SIG-M5 (cell line): ENCODE measurements at places on chromosomes 3 and 15.

- no peak for DNase-seq
Measured at GRCh38 chr3:21433751-21434150, 317.3 kb downstream of the ZNF385D start.

DNA sequence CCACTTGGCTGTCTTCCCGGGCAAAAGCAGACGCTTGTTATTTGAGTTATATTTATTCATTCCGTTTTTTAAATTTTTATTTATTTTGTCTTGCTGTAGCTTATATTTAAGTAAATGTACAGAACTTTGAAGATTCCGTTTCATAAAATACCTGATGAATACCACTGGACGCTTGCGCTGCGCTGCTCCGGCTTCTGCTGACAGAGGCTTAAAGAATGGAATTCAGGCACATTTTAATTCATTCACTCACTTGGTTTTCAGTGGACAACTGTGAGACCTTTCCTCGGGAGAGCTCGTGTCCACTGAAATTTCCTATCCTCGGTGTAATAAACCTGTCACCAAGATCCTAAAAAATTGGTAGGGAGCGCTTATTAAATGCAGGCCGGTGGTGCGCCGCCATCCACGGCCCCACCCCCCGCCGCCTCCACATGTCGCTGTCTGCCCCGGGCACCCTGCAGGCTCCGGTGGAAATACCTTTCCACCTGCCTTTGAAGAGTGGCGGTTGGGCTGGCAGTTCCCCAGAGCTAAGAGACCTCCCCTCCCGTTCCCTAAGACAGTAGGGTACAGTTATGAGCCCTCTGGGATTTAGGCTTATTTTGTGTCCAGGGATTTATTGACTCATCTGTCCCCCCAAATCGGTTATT lies 62.5 kb upstream of the UBE2E1 start:
- DNase-seq = no peak

DNA sequence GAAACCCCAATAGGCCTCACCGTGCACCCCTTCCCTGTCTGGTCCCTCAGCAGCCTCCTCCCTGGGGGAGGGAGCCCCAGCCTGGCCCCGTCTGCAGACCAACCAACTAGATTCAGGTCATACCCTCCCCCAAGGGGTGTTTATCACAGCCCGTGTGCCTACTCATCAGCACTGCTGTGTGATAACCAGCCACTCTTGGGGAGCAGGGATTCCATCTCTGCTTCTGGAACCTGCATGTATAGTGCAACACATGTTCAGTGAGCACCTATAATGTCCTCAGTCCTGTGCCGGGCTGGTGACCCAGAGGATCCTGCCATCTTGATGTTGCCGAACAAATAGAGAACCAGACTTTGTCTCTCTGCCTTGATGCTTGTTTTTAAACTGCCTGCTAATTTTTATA lies 6.6 kb upstream of the SLCO2A1 start:
- no peak for DNase-seq

DNA sequence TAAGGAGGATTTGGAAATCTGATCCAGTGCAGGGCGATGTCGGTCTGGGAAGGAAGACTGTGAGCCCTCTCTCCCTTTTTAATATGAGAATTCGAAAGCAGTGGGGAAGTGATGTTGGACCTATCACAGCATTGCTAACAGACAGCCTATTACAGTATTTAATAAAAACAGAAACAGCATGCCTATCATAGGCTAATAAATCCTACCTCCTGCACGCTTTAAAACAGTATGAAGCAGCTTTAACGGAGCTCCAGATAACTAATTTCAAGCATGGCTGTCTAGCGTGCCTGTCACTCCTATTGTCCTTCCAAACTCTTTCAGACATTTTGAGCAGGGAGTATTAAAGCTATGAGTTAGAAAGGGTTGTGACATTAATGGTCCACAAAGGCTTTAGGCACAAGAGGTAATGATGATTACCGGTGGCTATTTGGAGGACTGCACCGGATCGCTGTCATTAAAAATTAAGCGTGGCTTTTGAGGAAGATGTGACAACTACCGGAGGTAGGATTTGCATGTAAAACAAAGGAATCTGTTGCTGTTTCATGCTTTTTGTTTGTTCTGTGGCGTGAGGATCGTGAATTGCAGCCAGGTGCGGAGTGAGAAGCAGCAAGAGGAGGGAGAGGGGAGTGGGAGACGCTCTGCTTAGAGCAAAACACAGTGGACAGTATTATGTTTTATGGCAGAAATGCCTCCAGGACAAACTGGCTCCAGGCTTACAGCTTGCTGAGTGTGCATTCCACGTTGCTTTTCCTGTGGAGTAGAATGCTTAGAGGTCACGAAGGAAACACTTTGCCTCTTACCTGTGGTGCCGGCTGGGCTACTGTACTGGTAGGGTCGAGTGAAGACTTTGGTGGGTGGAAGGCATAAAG lies at the start of gene KCNMB2:
Gene KCNMB2, plus strand, starts transcription at position 226 of the 869 bp plus-strand sequence.
- no peak for DNase-seq

DNA sequence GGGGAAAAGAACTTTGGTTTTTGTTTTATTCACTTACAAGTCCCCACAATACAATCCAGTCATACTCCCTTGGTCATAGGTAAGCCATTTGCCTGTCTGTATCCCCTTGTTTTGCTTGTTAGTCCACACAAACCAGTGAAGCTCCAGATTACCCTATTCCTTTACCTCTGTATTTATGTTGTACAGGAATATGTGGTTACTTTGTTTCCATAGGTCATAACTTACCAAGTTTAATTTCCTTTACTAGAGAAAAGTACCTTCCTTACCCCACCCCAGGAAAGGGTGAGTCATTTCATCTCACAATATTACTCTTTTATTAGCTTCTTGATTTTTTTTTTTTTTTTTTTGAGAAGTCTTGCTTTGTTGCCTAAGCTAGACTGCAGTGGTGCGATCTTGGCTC lies 113.4 kb upstream of the LRRFIP2 start:
- no peak for DNase-seq

- no peak for DNase-seq
Measured at GRCh38 chr15:83446904-83447709, at the start of gene SH3GL3. SH3GL3 (plus strand) TSS chr15:83447341; CDS start chr15:83447534, 193 bp downstream.

DNA sequence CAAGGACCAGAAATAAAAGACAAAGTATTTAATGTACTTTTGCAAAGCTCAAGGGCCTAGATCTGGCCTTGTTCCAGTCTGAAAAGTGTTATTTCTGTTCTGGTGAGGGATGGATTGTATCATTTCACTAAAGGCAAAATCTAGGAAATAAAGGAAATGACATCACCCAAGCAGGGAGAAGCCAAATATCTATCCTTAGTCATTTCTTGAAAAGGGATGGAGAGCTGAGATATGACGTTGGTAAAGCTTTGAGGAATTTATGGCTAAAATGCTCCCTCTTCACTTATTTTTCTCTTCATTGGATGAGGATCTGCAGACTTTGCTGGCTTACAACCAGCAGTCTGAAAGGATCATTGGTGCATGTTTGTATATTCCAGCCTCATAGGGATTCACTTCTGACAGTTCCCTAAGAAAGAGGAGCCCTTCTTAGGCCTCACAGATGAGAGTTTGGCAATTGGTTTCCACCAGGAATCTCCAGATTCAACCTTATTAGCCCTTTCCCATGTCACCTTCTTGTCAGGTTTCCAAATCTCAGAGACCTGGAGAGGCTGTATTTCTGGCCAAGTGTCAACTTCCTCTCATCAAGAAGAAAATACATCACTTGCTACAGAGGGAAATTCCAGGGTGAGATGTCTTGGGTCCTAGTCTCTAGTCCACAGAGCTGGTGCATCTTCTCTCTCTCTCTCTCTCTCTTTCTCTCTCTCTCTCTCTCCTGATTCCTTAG lies 93.7 kb upstream of the BOC start:
- DNase-seq = no peak

DNA sequence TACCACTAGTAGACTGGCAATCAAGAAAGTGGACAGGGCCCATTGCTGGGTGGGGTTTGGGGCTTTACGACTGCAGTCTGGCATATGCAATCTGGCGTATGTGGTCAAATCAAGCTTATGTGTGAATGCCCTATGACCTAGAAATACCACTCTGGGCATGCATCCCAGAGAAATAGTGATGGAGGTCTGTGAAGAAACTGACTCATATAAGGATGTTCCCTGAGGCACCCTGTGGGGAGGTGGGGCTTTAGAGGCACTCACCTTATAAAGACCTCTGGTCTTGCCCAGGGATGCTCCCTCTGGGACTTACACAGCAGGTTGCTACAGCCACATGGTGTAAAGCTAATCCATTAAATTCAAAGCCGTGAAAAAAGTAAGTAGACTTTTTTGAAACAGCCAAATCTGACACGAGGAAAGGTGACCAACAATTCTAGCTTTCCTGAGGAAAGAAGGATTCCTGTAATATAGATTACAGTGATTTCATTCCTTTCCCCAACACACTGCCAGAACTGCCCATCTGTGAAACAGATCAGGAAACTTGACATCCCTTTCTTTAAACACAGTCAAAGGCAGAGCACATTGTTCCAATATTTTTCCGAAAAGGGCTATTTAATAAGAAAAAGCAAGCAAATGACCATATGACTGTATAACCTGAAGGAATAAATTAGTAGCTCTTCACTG lies 13.6 kb downstream of the RARRES1 start:
- DNase-seq = no peak

DNA sequence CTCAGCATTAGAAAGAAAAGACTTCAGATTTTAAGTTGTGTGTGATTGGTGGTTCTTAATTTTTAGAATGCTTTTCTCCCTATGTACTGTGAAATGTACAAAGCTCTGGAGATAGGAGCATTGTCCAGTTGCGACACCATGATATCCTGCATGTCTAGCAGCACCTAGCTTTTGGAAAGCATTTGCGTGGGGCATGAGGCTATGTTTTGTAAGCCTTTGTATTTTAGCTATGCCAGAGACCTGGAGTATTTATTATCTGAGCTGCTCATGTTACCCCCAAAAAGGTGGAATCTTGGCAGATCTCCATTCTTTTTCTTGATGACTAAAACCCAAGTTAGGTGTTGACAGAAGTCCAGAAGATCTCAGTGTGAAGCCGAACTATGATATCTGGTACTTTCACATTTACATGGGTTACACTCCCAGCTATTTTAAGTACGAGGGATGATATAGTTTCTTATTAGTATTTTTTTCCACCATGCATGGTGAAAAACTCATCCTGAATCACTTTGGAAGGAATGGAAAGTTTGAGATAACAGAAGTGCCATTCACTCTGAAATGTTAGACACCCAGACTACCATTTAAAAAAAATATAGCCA lies 126.7 kb upstream of the SAMMSON start:
- DNase-seq = no peak

- DNase-seq = no peak
Measured at GRCh38 chr3:179149951-179150350, 1.8 kb downstream of the PIK3CA start.

GRCh38 chr15:63384906-63385305 lies 3.3 kb upstream of the CA12 start:
- no peak for DNase-seq

GRCh38 chr3:15051531-15051930 lies 13.6 kb downstream of the MRPS25 start:
- DNase-seq = no peak

DNA sequence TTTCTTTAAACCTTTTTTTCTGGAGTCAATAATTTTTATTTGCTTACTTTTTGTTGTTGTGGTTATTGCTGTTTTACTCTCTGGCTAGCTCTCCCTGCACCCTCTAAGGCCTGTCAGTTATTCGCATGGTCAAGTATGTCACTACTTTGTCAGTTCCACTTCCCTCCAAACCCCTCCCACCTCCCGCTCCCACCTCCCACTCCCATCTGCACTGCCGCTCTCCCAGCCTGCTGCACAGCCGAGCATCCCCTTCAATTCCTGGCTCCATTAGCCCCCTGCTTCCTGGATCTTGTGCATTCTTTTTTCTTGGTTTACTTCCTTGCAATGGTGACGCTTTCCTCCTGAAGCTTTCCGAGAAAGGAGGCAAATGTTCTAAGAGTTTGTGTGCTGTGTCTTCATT lies 218.0 kb downstream of the XXYLT1 start:
- no peak for DNase-seq

DNA sequence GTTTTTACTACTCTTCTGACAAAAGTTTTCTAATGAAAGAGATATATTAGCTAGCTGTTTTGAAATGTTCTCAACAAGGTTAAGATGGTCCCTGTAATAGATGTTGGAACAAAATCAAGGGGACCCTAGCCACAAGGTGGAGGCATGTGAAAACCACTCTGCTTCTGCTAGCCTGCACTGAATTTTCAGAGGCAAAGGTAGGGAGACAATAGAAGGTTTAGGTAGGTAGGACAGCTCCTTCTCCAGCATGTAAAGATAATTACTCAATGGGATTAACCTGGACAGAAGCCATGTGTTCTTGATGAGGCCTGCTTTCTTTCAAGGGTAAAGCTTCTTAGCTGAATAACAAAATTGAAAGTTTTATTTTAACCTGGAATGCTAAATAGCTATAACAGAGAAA lies 333.5 kb downstream of the LSAMP start:
- no peak for DNase-seq

- no peak for DNase-seq
Measured at GRCh38 chr15:62068071-62068809, 1.5 kb downstream of the C2CD4A start.

DNA sequence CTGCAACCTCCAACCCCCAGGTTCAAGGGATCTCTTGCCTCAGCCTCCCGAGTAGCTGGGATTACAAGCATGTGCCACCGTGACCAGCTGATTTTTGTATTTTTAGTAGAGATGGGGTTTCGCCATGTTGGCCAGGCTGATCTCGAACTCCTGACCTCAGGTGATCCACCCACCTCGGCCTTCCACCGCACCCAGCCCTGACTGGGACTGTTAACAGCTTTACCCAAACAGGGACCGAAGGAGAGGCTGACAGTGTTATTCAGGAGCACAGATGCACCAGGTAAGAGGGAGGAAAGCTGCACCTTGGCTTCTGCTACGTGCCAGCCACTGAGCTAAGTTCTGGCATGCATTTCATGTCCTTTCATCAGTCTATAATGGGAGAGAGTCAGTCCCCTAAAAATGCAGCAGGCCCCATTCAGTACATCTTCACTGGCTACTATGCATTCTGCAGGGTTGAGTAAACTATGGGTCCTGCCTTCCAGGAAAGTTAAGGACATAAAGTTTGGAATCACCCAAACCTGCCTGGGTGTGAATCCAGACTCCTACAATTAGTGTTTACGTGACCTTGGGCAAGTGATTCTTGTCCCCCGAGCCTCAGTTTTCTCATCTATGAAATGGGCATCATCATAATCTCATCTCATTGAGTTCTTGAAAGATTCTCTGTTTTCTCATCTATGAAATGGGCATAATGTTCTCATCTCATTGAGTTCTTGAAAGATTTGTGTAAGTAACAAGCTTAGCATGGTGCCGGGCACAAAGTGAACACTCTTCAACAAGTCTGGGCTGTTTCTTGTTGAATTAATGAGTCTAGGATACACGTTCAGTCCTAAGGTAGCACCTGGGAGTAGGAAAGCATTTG lies 82.2 kb downstream of the CPN2 start:
- no peak for DNase-seq

DNA sequence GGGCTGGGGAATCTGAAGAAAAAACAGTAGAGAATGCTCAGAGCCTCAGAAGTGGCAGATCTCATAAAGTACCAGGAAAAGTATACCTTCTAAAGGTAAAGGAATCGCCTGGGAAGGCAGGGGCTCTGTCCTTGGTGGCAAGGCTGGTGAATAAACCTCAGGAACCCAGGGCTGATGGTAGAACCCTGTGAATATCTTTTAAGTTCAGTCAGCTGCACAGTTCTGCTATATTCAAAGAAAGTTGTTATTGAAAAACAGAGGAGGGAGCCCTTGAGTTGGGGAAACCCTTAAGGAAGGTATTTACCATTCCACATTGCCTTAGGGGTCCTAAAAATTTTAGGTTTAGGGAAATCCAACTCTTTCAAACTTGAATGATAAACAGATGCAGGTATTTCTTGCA lies 31.2 kb downstream of the ZPLD1 start:
- DNase-seq = no peak
